ENCODE measurements at places on chromosomes 5 and 9.

DNA sequence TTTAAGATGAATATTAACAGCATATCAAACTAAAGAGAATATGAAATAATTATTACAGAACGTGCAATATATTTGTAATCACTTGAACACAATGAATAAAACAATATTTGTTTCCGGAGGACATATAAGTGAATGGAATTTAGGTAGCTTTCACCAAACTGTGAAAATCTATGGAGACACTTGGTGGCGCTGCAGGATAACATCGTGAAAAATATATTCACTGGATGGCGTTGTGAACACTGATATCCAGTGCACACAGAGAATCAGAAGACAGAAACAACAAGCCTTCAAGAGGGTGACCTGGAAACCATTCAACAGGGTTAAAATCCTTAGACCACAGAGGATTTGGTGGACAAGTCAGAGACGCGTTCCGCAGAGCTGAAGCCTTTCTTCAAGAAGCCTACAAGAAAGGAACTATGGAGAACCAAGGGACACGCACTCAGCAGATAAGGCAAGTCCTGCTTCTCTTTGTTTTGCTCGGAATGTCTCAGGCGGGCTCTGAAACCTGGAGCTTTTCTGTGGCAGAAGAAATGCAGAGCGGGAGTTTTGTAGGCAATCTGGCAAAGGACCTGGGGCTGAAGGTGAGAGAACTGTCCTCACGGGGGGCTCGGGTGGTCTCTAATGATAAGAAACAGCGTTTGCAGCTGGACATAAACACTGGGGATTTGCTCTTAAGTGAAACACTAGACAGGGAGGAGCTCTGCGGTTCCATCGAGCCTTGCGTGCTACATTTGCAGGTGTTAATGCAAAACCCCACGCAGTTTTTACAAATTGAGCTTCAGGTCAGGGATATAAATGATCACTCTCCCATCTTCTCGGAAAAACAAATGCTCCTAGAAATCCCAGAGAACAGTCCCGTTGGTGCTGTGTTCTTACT, at the start of gene PCDHB11:
Gene PCDHB11 (plus strand): TSS at position 269 of the 877 bp plus-strand sequence. CDS start 148 bp downstream, at position 417.
- DNase-seq, result peak; percentile 64

DNA sequence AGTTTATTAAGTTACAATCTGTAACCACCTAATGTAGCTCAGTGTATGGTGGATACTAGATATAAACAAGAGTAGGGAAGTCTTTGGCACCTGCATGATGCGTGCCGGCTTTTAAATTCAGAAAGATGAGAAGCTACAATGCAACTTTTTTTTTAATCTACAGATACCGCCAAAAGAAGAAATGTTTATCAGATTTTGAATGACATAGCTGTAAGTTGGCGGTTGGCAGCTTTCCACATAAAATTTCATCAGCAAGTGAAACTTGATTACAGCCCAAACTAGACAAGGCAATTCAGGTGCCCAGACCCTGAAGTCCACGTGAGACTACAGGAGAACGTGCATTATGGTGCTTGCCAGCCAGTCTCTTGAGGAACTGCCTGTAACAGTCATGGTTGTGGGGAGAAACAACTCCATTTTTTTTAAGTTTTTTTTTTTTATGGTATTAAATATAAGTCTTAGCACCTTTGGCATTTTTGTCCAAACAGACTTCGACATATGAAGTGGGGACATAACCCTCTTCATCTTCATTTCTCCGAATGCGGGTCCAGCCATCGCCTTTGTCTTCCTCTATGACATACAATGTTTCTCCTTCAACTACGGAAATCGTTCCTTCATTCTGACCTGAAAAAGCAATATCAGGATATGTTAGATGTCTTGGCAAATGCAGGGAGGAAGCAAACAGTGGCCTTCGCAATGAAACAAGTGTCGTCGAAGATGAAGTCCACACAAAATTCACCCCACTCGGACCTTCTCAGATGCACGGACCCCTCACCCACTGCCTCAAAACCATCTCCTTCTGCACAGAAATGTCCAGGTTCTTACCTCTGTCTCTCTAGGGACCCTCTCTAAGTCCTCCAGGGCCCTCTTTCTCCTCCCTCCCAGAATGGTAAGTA, 60.4 kb downstream of the USP20 start:
- no peak for DNase-seq

- DNase-seq, result no peak
These were observed 1143.4 kb downstream of the CDH12 start for GRCh38 chr5:21709770-21710169.

DNA sequence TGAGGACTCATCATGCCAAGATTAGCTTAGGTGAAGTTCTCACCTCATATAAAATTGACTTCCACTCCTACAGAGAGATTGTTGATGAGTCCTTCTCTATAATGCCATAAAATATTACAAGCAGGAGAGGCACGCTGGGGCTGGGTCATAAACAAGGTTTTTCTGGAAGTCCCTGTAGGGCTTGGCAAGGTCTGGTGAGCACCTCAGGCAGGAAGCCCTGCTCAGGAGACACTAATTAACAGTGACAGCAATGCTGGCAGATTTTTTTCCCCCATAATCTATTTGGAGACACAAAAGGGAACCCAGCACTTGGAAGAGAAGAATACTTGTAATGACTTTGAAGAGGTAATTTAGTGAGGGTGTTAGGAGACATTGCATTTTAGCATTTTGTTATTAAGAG, 118.7 kb downstream of the DIRAS2 start:
- DNase-seq, result peak; percentile 24

DNA sequence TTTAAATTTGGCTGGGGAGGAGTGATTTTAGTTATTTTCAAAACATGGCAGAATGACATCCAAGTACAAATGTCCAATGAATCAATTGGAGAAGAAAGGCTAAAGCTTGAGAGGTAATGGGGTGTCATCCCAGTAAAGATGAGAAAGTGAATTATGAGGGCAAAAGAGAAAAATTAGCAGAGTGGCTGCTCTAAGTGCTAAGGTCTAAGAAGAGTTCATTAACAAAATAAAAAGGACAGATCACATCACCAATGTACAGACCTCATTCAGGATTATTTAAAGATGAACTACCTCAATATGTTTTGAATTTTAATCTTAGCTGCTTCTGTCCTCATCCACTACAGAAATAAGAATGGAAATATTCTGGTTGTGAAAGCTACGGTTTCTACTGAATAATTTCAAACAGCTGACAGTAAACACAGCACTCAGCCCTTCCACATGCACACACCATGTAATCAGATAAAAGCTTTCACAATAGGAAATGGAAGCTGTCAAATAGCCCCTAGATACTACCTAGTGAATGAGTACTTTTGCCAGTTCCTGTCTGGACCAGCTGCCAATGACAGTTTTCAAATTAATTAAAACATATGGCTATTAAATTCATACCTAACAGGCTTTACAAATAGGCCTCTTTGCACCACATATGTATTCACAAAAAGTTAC, 171.5 kb downstream of the SSBP2 start:
- peak; percentile 54 for DNase-seq

GRCh38 chr9:4243877-4244812, 55.7 kb downstream of the GLIS3 start:
- DNase-seq, result no peak

- no peak for DNase-seq
These were observed 266.0 kb downstream of the DTWD2 start for GRCh38 chr5:118722122-118723020.

DNA sequence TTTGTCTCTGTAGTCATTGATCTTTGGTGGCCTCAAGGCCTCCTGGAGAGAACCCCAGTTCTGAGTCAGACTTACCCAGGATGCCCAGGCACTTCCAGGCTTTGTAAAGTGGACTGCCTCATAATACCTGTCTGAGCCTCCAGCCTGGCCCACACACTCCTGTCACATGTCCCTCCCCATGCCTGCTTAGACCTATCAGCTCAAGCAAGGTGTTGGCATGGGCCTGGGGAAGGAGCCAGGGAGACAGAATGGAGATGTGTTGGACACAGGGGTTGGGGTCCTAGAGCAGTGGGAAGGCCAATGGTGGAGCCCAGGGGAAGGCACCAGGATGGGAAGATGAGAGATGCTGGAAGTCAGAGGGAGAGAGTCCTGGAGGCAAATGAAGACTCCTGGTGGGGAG, 136.2 kb downstream of the CFAP90 start:
- no peak for DNase-seq

DNA sequence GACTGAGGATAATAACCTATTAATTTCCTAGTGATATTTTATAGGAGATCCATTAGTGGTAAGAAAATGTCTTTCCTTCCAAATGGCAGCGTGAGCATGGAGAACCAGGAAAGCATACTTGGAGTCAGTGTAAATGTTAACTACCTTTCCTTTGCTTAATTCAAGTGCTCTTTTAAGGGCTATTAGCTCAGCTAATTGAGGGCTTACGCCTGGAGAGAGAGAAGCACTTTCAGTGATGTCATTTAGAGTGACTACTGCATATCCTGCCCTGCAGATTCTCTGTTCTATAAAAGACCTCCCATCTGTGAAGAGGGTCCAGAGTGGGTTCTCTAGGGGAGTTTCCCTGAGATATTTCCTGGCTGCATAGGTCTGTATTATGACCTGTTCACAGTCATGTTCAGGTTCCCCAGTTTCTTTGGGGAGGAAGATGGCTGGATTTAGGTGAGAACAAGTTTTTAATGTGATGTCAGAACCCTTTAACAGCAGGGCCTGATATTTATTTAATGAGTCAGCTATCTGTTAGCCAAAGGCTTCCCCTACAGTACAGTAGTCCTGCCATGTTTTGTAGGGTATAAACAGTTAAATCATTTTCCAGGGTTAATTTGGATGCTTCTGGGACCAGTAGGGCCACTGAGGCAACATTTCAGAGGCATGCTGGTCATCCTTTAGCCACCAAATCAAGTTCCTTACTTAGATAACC, 89.6 kb downstream of the TRIM36 start:
- DNase-seq, result no peak

- no peak for DNase-seq
These were observed 164.6 kb downstream of the FBXO4 start for GRCh38 chr5:42089705-42090104.

GRCh38 chr5:138273834-138274188, 610 bp downstream of the GFRA3 start:
- no peak for DNase-seq
